ENCODE measurements at places on chromosomes 3 and 15.

- DNase-seq = no peak
These were observed 1104.6 kb downstream of the OTOL1 start for GRCh38 chr3:162601101-162601670.

DNA sequence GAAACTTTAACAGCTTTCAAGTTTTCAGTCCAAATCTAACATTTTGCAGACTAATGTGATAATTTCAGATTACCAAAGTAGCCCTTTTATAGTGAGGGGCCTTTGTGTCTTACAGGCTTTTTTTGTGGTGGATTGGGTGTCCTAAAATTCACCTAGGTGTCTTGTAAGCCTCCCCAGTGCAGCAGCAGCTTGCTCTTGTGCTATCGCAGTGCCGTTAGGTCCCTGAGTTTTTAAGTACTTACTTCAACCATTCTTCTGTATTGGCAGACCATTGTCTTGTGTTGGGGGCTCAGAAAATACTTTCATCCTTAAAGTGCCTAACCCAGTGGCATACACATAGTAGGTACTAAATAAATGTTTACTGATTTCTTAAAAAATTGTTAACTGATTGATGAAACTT is 2.1 kb downstream of the PDE8A start:
- DNase-seq = no peak

GRCh38 chr3:41418961-41419691 is 219.8 kb downstream of the CTNNB1 start:
- no peak for DNase-seq

GRCh38 chr3:113496924-113497323 is 18.0 kb downstream of the SPICE1 start:
- no peak for DNase-seq

- no peak for DNase-seq
These were observed 202.3 kb upstream of the PROK2 start for GRCh38 chr3:71987089-71987735.

DNA sequence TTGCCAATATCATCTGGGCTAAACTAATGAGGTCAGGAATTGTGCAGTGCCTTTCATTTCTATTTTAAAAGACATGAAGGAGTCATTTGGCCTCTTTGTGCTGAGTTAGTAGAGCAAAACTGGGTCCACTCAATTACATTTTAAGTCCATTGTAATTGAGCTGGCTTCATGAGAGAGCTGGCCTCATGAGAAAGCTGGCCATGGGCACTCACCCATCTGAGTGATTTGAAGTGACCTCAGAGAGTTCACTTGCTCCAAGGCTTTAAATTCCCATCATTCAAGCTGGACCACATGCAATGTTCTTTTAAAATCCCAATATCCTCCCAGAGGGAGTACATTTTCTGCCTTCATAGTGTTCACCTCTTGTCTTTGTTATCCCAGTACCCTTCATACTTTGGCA is 335.9 kb upstream of the WNT5A start:
- no peak for DNase-seq

DNA sequence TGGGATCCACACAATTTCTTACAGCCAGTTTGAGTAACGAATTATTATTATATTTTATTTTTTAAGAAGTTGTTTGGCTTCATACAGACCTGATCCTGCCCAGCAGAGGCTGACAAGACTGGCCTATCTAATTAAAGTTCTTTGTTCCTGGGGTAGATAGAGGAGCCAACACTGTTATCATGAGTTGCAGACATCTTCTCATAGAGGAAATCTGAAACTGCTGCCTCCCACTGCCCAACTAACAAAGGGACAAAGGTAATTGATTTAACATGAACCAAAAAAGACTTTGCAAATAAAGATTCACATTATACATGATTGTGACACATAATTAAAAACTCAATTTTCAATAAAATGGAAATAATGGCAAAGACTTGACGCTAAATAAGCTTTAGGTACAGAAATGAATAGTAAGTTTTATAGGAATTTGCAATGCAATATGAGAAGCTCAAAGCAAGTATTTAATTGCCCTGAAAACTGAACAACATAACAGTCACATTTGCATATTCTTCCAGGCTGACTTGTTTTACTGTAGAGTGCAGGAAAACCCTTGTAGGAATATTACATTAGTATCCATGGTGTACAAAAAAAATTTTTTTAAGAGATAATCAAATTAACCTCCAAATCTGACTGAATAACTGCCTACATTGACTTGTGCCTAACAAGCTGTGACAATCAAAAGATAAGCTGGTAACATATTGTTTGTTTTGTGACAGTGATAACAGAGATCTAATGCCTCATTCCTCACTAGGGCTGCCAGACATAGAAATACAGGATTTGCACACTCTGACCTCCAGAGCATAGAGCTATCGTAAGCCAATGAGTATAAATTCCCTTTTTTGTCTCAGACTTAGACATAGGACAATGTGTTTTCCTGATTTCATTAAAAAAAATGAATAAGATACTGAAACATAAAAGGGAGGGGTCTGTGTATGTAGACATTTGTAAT is 273.2 kb downstream of the MFSD1 start:
- DNase-seq = no peak

GRCh38 chr3:185216607-185216958 is 37.3 kb downstream of the EHHADH start:
- no peak for DNase-seq

- DNase-seq = no peak
These were observed 57.8 kb upstream of the CPOX start for GRCh38 chr3:98650971-98651779.

DNA sequence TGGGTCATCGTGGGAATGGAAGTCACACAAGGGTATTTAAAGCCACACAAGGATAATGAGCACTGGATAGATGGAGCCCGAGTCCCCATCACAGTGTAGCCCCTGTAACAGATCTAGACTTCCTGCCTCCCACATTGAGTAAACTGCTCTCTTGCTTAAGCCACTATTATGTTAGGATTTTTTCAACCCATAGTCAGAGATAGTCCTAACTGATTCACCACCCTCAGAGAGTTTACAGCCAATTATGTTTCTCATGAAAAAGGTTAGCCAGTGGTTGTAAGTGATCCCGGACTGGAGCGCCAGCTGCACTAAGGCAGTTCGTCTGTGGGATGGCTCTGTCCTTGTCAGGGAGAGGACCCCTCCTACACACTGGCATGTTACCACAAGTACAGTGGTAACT is 77.0 kb downstream of the KLF13 start:
- DNase-seq = no peak

GRCh38 chr15:74988007-74988800 is 7.2 kb upstream of the SCAMP5 start:
- DNase-seq = peak; percentile 8

GRCh38 chr3:73480187-73480672 is 144.5 kb downstream of the PDZRN3 start:
- DNase-seq = no peak

DNA sequence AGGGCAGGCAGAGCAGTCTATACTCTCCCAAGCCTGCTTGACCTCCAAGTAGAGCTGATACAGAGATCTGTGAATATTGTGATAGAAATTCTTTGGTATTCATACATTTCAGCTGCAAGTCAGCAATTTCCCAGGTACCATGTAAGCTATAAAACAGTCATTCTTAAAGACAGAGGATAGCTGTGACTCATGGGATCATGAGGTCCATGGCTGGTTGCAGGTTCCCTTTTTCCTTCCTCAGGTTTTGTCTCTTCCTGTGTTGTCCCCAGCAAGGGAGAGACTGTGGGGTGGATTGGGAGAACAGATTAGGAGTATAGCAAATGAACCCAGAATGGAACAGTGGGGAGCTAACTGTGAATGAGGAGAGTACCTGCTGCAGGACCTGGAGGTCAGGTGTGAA is 5.4 kb upstream of the P4HTM start:
- no peak for DNase-seq

DNA sequence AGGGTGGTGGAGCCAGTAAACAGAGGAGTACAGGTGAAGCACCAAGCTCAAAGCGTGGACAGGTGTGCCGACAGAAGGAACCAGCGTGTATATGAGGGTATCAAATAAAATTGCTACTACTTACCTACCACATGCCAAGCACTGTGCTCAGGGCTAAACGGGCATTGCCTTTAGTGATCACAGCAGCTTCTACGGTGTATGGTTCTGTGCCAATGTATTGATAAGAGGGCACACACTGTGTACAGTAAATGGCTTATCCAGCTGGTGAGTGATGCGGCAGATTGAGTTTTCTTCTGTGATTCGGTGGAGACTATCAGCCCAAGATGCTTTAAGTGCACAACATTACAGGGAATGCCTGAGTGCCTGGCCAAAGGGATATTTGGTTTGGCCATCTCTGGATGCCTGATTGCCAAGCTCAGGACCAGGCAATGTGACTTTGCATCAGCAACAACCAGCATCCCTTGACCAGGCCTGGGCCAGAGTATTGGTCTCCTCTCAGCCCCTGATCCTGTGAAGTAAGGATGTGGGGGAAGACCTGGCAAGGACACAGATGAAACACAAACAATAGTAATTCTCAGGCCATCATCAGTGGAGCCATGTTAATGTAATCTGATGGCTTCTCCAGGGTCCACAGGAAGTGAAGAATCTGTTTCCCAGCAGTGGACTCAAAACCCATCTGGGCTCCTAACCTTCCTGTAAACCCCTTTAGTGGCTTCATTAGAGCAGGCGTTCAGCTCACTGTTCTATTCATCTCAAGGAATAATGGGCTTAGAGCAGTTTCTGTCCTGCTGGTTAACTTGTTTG is 14.1 kb downstream of the STARD5 start:
- DNase-seq = no peak

GRCh38 chr3:59812237-59813147 is 762.7 kb upstream of the CFAP20DC start:
- DNase-seq = no peak

GRCh38 chr3:105830836-105831235 is 38.0 kb downstream of the CBLB start:
- no peak for DNase-seq

DNA sequence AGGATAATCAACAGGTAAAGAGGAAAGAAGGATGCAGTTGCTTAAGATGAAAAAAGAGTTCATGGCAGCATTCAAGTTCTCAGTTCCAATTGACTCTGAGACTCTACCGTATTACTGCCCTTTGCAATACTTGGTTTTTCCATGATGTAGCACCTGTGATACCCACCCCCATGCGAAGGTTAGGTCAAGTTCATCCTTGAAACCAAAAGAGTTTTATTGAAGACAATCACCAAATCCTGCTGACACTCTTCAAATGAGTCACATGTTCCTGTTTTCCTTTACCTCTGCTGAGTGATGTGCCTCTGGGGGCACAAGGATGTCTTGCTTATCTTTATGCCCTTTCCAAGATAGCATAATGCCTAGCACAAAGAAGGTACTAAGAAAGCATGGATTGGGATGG is 111.3 kb upstream of the SLC7A14 start:
- DNase-seq = no peak

- DNase-seq = no peak
These were observed 680 bp downstream of the IFT122 start for GRCh38 chr3:129440618-129441190.

DNA sequence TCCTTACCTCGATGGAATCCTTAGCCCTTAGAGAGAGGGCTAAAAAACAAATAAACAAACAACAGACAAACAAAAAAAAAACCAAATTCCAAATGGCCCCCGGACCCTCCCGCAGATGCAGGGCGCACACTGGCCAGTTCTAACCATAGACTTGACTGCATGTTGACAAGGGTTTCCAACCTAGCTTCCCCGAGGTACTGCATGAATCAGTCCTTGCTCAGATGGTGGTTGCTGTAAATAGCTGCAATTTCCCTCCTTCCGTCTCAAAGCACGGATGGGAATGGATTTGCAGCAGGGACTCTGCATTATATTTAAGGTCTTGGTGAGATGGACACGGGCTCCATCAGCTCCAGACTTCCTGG is 162.8 kb downstream of the CD47 start:
- DNase-seq = no peak

- DNase-seq = no peak
These were observed 239.8 kb upstream of the AGTR1 start for GRCh38 chr3:148457886-148458285.

- DNase-seq = no peak
These were observed 49.7 kb downstream of the XXYLT1 start for GRCh38 chr3:195221015-195221853.

- no peak for DNase-seq
These were observed 118.4 kb upstream of the TPRG1 start for GRCh38 chr3:189053322-189053721.

- DNase-seq = peak; percentile 32
These were observed 3.9 kb downstream of the TMIE start for GRCh38 chr3:46705022-46705530.

- no peak for DNase-seq
These were observed 25.6 kb downstream of the PRR23E start for GRCh38 chr3:127218454-127218922.

DNA sequence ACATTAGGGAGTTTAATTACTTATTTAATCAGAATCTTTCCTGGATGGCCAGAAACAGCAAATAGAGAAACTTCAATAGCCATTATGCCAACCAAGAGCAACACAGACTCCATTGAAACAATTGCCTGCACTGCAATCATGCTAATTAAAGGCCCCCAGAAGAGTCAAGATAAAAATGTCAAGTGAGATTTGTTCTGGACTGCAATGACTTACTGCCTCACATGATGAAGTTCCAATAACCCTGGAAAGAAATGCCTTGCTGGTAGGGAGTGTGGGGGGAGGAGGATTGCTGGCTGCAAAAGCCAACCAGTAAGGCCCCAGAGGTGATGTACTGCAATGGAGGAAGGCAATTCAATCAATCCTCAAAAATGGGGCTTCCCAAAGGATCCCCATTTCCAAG is 257.9 kb downstream of the NTRK3 start:
- DNase-seq = no peak

- DNase-seq = no peak
These were observed 9.8 kb upstream of the CLPX start for GRCh38 chr15:65194826-65195547.

- DNase-seq = no peak
These were observed 8.6 kb downstream of the ALS2CL start for GRCh38 chr3:46684891-46685290.

DNA sequence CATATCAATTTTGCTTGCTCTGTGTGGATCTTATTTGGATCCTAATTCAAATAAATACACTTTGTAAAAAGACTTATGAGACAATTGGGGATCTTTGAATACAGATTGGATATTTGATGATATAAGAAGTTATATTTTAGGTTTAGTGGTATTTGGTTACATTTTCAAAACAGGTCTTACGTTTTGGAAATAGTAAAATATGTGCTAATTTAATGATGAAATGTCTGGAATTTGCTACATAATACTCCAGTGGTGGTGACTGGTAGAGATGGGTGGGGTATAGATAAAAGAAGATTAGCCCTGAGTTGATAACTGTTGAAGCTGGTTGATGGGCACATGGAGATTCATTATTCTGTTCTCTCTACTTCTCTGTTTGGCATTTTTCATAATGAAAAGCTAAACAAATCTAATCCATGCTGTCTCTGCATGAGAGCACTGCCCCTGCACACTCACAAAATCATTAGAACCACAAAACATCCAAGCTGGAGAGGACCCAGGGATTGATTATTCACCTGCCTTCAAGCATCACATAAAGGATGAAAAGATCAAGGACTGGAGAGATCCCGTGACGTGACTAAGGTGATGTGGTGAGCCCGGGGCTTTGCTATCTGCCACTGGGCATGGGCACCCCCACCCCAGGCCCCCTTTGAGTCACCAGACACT is 58.9 kb downstream of the TLE3 start:
- DNase-seq = no peak

All from NCI-H510A (cell line).